Chondrocyte (in vitro differentiated cells): ENCODE measurements at places on chromosomes 3 and 15. TPM values are rescaled to one million over a fixed set of nuclear protein-coding genes. Genes with fewer than 3 reads are reported as not detected.

ARNT2 gene
- total RNA-seq = 20.2 to 30.7 TPM (median 22.3 TPM) in 3 replicates

ZNF619 gene
- total RNA-seq = 3.3 to 5.5 TPM (median 3.7 TPM) in 3 replicates

CYP19A1 gene
- 1.3 TPM in 1 of 3 replicates, not detected in the others for total RNA-seq

IL17RC gene
- 20.8 to 26.4 TPM (median 21.3 TPM) in 3 replicates for total RNA-seq

TM4SF18 gene
- 0.20 to 1.4 TPM in 2 of 3 replicates, not detected in the other for total RNA-seq

KCNMB3 gene
- total RNA-seq = 2.0 to 3.6 TPM (median 2.4 TPM) in 3 replicates

SUSD5 gene
- total RNA-seq = 38.5 to 55.6 TPM (median 51.8 TPM) in 3 replicates

PPP1R14D gene
- not detected in 3 replicates for total RNA-seq

CAPN7 gene
- 38.3 to 56.0 TPM (median 47.2 TPM) in 3 replicates for total RNA-seq

RNF13 gene
- total RNA-seq = 37.0 to 43.1 TPM (median 42.1 TPM) in 3 replicates

PLA2G4D gene
- not detected in 3 replicates for total RNA-seq

HESX1 gene
- 0.77 to 1.7 TPM (median 1.2 TPM) in 3 replicates for total RNA-seq

KLF15 gene
- total RNA-seq = 0.41 to 1.8 TPM (median 1.3 TPM) in 3 replicates

DNA sequence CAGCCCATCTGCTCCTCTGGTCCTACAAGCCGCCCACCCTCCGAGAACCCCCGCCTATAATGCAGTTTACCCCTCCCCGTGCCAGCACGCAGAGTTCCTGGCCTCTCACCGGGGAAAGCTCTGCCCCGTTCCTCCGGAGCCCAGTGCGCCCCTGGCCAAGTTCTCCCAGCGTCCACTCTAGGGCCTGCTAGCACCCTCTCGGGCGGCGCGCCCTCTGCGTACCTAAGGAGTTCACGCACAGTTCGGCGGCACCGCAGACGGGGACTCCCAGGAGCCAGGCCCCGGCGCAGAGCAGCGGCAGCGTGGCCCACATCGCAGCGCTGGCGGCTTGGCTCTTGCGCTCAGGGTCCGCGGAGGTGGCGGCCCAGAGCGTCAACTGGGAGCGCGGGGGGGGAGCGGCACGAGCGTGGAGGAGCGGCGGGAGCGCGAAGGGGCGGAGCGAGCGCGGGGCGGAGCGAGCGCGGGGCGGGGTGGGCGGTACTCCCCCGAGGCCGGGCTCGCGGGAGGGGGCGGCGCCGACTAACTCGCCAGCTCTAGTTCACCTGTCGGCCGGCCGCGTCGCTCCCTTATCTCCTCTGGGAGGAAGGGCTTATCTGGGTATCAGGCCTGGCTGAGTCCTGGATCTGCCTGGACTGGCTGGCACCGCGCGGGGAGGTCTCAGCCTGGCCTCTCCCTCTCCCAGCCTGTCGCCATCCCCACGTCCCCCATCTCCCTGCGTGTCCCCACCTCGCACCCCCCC lies at the start of gene CTSH:
Gene CTSH, minus strand, starts transcription at position 378 of the 739 bp plus-strand sequence. Its CDS starts 65 bp downstream, at position 313.
- peak within 1 kb of the TSS; percentile 49 for H3K27ac ChIP-seq
- H3K4me1 ChIP-seq = peaks cover 14% of the 10 kb centered on the region
- peaks cover 11% of the 10 kb centered on the region for H3K27me3 ChIP-seq
- H3K4me3 ChIP-seq = peak within 1 kb of the TSS; percentile 72

- DNase-seq = no peak
- H3K4me3 ChIP-seq = no peak overlapping the region
- H3K27ac ChIP-seq = no peak overlapping the region
- peaks cover 4% of the 10 kb centered on the region for H3K36me3 ChIP-seq
- H3K4me1 ChIP-seq = peaks cover 45% of the 10 kb centered on the region
These were observed 161.3 kb downstream of the AKAP13 start for GRCh38 chr15:85541744-85542143.

GRCh38 chr3:172260381-172260780 lies 187.9 kb downstream of the GHSR start:
- peaks cover 86% of the 10 kb centered on the region for H3K4me1 ChIP-seq
- peaks cover 17% of the 10 kb centered on the region for H3K36me3 ChIP-seq
- H3K4me3 ChIP-seq = no peak overlapping the region
- no peak for DNase-seq
- H3K27ac ChIP-seq = peak overlapping the region; percentile 94

DNA sequence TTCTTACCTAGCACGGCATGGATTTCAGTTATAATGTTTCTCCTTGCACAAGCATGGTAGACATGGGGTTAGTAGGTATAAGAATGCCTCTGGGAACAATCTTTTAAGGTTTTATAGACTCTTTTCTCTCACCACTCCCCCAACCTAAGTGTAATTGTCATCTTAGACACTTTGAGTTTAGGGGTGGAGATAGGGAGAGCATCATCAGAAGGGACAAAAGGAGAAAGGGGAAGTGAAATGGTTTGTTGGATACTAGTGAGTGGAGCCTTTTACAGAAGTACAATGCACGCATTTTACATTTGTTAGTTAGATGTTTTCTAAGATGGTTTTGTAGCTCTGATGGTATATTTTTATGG lies 189.2 kb downstream of the TP63 start:
- H3K36me3 ChIP-seq = no peaks in the 10 kb centered on the region
- peaks cover 11% of the 10 kb centered on the region for H3K4me1 ChIP-seq
- no peak for DNase-seq
- H3K27ac ChIP-seq = no peak overlapping the region

GRCh38 chr3:16897254-16897926 lies 12.6 kb downstream of the PLCL2 start:
- H3K36me3 ChIP-seq = no peaks in the 10 kb centered on the region
- no peak for DNase-seq
- H3K4me1 ChIP-seq = peaks cover 6% of the 10 kb centered on the region
- H3K4me3 ChIP-seq = no peak overlapping the region
- H3K27me3 ChIP-seq = peaks cover 6% of the 10 kb centered on the region

DNA sequence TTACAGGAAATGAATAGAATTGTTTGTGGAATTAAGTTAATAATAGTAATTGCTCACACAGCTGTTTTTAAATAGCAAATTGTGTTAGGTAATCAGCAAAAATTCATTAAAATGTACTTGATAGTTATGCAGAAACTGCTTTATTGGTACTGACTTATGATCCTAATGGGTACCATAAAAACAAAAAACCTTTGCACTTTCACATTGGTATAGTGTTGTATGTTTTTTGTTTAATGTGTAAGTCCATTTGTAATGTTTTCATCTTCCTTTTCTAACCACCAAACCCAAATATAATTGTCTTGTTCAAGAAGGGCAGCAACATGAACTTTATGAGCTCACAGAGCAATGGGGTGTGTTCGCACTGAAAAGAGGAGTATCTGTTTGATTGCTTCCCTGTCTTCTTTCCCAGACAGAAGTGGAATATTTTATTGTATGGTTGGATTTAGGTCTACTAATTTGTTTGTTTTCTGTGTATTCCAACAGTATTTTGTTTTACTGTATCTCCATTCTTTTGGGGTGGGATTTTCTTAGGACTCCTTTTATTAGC lies 135.8 kb downstream of the TCF12 start:
- peaks cover 67% of the 10 kb centered on the region for H3K4me1 ChIP-seq
- no peaks in the 10 kb centered on the region for H3K27me3 ChIP-seq
- DNase-seq = no peak
- H3K27ac ChIP-seq = no peak overlapping the region

- H3K27me3 ChIP-seq = no peaks in the 10 kb centered on the region
- no peak overlapping the region for H3K4me3 ChIP-seq
- no peak for DNase-seq
- H3K36me3 ChIP-seq = no peaks in the 10 kb centered on the region
These were observed 240.1 kb upstream of the LYSMD4 start for GRCh38 chr15:99973351-99973750.

DNA sequence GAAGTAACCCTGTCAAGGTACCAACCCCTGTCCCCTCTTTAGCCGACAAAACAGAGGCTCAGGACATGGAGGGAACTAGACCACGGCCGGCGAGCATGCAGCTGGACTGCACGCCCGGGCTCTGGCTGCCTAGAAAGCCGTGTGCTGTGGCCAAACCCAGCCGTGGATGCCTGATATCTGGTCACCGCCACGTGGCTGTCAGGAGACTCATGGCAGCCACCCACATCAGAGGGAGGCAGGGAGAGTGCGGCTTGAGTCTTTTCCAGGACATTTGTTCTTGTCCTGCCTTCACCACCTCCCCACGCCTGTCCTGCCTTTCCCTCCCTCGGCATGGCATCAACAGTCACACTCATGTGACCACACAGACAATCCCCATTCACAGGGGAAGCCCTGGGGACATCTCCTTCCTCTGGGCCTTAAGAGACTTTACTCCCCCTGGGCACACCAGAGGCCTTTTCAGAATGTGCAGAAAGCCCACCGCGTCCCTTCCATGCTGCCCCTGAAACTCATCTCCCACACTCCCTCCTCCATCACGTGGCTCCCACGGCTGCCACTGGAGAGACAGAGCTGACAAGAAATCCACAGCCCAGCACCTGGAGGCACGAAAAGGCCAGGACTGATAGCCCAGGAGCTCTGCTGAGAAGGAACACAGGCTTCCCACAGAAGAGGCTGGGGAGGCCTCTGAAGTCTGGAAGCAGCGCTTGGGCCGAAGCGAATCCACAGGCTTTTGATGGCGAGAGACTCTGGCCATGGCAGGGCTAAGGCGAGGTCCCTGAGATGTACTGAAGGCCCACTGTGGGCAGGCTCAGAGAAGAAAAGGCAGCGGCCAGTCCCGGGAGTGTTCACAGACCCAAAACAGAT lies 71.2 kb upstream of the IQSEC1 start:
- H3K4me1 ChIP-seq = no peaks in the 10 kb centered on the region
- H3K4me3 ChIP-seq = no peak overlapping the region
- H3K27ac ChIP-seq = no peak overlapping the region
- DNase-seq = peak; percentile 62
- H3K27me3 ChIP-seq = peaks cover 35% of the 10 kb centered on the region
- H3K36me3 ChIP-seq = no peaks in the 10 kb centered on the region

GRCh38 chr3:8460050-8460708 lies 41.4 kb upstream of the LMCD1 start:
- no peaks in the 10 kb centered on the region for H3K27me3 ChIP-seq
- DNase-seq = no peak
- peak overlapping the region; percentile 90 for H3K27ac ChIP-seq

- no peak overlapping the region for H3K4me3 ChIP-seq
- no peak overlapping the region for H3K27ac ChIP-seq
- H3K36me3 ChIP-seq = no peaks in the 10 kb centered on the region
- DNase-seq = no peak
- peaks cover 9% of the 10 kb centered on the region for H3K4me1 ChIP-seq
- no peaks in the 10 kb centered on the region for H3K27me3 ChIP-seq
These were observed 3.0 kb upstream of the ZNF280D start for GRCh38 chr15:56736308-56736707.

GRCh38 chr3:113005611-113006010 lies 14.8 kb downstream of the GTPBP8 start:
- no peak overlapping the region for H3K4me3 ChIP-seq
- no peaks in the 10 kb centered on the region for H3K27me3 ChIP-seq
- DNase-seq = no peak
- H3K4me1 ChIP-seq = no peaks in the 10 kb centered on the region

DNA sequence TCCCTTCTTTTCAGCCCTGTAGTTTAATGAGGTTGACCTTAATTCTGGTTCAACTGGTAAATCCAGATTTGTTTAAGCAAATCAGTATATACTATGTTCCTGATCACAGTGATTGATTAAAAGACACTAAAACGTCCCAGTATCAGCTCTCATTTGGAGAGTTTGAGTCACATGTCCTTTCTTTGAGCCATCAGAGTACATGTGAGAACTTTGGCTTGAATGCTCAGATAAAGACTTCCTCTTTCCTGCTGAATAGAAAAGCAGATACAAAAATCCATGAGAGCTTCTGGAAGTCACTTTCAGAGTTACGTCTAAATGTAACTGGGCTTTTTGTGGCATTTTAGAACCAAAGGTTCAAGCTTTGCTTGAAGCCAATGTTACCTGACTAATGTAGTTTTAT lies 341.8 kb upstream of the SATB1 start:
- no peaks in the 10 kb centered on the region for H3K4me1 ChIP-seq
- peaks cover 5% of the 10 kb centered on the region for H3K27me3 ChIP-seq
- no peak overlapping the region for H3K27ac ChIP-seq

GRCh38 chr3:4983739-4984510 lies 4.7 kb downstream of the BHLHE40 start:
- H3K4me1 ChIP-seq = peaks cover 71% of the 10 kb centered on the region
- peak overlapping the region; percentile 86 for H3K27ac ChIP-seq
- H3K36me3 ChIP-seq = peaks cover 32% of the 10 kb centered on the region
- no peak for DNase-seq
- H3K4me3 ChIP-seq = peak overlapping the region; percentile 98

GRCh38 chr15:63072023-63072650 lies 29.6 kb downstream of the TPM1 start:
- H3K4me1 ChIP-seq = peaks cover 77% of the 10 kb centered on the region
- H3K27me3 ChIP-seq = no peaks in the 10 kb centered on the region
- peaks cover 45% of the 10 kb centered on the region for H3K36me3 ChIP-seq
- H3K4me3 ChIP-seq = no peak overlapping the region
- peak overlapping the region; percentile 83 for H3K27ac ChIP-seq

GRCh38 chr3:13515786-13516759 lies 32.9 kb upstream of the FBLN2 start:
- no peaks in the 10 kb centered on the region for H3K27me3 ChIP-seq
- H3K36me3 ChIP-seq = no peaks in the 10 kb centered on the region
- H3K4me3 ChIP-seq = no peak overlapping the region
- no peak overlapping the region for H3K27ac ChIP-seq
- H3K4me1 ChIP-seq = peaks cover 57% of the 10 kb centered on the region

DNA sequence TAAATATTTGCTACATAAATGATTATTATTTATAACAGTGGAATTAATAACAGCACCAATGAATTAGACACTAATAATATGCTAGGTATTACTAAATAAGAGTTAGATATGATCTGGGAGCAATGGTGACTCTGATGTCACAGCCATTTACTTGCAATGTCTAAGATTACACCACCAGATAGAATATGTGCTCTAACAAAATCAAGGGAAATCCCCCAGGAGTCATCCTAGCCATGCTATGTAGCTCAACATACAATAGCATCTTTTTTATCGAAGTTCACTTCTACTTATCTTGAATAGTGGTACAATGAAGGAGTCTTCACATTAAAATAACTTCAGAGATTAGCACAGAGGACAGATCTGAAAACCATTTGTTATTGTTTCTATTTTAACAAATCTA lies 154.0 kb downstream of the FMN1 start:
- H3K36me3 ChIP-seq = no peaks in the 10 kb centered on the region
- H3K27ac ChIP-seq = no peak overlapping the region
- DNase-seq = no peak
- no peaks in the 10 kb centered on the region for H3K27me3 ChIP-seq

DNA sequence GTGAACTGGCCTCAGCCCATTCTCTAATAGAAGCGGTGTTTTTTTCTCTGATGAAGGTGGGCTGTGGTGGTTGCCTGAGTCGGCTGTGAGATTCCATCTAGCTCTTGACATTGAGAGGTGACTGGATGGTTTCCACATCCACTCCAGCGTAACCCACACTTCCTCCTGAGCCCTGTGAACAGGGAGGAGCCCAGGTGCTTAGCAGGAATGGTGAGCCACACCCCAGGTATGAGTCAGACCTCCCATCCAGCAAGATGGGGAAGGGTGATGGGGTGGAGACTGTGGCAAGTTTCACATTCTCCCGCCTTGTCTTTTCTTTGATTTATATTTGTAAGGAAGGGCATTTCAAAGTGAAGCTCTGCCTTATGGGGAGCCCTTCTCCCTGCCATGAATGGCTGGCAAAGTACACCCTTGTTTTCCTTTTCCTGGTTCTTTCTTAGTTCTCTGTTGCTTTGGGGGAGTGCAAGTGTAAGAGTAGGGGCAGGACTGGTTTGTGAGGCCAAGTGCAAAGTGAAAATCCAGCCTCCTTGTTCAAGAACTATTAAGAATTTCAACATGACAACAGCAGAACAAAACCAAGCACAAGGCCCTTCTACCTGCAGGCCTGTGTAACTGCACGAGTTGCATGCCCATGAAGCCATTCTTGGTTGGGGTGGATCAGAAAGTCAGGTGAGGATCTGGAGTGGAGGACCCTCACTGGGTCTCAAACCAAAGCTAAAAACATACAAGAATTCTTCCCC lies 4.6 kb upstream of the TPRG1 start:
- no peak for DNase-seq
- no peaks in the 10 kb centered on the region for H3K36me3 ChIP-seq
- H3K27me3 ChIP-seq = no peaks in the 10 kb centered on the region
- H3K4me3 ChIP-seq = no peak overlapping the region
- no peak overlapping the region for H3K27ac ChIP-seq
